ENCODE measurements at places on chromosomes 7 and 10.

DNA sequence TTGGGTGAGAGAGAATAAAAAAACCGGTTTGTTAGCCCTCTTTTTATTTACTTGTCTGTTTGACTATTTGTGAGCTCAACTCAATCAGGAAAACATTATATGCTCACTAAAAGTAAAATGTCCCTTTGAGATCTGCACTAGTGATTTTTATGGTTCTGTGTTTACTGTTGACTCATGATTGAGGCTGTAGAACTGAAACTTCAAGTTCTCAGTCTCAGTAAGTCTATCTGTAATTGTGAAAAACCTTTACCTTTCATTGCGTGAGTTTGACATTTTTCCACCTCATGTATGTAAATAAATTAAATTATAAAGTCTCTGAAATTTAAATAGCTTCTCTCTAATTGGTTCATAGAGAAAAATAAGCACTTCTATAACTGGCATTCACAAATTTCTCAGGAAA, 17.0 kb upstream of the CASD1 start:
- DNase-seq = no peak

DNA sequence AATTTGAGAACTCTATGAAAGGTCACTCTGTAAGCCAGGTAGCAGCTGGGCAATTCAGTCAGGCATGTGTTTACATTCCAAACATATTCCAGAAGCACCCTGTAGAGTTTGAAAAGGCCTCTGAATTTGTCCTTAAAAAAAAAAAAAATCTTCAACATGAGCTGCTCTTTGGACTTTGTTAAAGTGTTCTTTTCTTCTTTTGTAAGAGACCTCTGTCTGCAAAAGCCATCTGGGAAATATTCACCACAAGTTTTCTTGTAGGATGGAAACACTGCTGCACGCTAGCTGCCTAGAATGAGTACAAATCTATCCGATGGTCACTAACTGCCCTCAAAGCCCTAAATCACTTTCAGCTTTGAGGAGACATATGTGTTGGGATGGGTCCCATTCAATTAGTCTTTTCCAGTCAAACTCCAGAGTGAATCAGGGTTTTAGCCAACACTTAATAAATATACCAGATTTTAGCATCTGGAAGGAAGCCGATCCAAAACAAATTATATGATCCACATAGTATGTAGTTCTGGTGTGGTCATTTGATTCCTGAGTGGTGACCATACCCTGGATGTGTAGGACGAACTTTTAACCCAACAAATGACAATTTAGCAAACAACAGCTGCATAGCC, 85.9 kb downstream of the CD36 start:
- no peak for DNase-seq

DNA sequence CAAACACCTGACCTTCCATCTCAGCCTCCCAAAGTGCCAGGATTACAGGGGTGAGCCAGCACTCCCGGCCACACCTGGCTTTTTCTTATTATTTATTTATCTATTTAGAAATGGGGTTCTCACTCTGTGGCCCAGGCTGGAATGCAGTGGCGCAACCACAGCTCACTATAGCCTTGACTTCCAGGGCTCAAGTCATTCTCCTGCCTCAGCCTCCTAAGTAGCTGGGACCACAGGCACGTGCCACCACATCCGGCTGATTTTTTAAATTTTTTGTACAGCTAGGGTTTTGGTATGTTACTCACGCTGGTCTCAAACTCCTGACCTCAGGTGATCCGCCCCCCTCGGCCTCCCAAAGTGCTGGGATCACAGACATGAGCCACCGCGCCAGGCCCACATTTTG, 56.9 kb upstream of the MYL10 start:
- no peak for DNase-seq

- DNase-seq = no peak
Measured at GRCh38 chr10:129727495-129727894, 236.6 kb downstream of the EBF3 start.

DNA sequence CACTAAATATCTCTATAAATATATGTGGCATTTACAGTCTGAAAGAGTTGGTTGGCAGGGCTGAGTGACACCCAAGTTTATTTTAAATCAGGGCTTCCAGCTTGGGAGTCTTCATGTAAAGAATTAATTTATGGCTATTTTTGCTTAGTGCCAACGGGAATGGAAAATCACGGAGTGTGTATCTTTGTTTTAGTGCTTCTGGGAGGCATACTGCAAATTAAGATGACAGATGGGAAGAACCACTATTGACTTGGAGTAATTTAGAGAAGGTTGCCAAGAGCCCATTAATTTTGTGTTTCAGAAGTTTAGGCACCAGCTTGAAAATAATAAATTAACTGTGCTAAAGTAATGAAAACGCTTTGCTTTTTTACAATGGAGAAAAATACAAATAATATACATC, 135.2 kb downstream of the GPR37 start:
- DNase-seq = no peak

GRCh38 chr10:125316436-125316835, 156.1 kb upstream of the CTBP2 start:
- DNase-seq = no peak

- no peak for DNase-seq
Measured at GRCh38 chr7:158016180-158017097, 571.2 kb downstream of the PTPRN2 start.

GRCh38 chr10:126208726-126209302, 179.5 kb downstream of the ADAM12 start:
- DNase-seq = no peak

GRCh38 chr10:114285961-114286441, 46.9 kb downstream of the VWA2 start:
- DNase-seq = no peak

DNA sequence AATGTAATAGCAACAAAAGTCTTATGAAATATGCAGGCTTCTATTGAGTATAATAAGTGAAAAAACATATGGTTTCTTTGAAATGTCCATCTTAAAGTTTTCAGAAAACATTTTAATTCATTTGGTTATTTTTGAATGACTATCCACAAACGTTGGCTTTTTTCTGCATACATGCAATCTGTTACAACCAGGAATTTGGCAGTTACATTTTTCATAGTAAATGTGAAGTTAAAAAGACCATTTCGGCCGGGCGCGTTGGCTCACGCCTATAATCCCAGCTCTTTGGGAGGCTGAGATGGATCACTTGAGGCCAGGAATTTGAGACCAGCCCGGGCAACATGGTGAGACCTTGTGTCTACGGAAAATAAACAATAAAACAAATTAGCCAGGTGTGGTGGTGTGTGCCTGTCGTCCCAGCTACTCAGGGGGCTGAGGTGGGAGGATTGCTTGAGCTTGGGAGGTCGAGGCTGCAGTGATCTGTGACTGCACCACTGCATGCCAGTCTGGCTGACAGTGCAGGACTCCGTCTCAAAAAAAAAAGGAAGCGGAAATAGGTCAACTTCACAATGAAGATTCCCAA, 73.9 kb upstream of the NMT2 start:
- DNase-seq = no peak

- no peak for DNase-seq
Measured at GRCh38 chr10:75048669-75049098, 62.8 kb upstream of the SAMD8 start.

DNA sequence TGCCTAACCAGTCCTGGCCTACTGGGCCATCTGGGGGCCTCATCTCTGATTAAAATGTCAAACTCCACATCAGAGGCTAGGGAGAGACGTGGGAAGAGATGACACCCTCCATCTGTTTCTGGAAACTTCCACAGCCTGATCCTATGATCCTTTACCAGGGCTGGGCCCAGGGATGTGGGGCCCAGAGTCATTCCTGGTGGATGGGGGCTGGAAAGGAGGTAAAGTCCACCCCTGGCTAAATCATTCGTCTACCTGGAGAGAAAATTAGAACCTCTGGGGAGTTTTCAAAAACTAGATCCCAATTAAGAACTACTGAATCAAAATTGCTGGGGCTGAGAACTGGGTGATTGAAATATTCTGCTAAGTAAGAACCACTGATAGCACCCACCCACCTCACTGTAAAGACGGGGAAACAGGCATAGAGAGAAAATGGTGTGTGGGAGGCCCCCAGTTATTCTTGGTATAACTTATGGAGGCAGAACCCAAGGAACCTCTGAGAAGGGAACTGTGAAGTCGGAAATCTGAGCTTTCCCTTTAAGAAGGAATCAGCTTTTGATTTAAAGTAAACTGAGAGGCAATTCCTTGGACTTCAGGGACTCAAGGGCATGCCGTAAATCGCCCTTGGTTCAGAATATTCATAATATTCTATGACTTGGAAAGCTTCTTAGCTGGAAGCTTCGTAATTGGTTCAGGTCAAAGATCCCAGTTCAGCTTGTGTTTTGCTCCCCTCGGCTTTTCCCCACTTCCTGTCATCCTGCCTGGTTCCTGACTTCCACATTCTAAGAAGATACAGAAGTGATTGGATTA, 53.1 kb downstream of the PRKAG2 start:
- DNase-seq = no peak

GRCh38 chr7:133513608-133514007, 260.7 kb downstream of the EXOC4 start:
- no peak for DNase-seq

GRCh38 chr10:95628786-95629185, 27.7 kb downstream of the ALDH18A1 start:
- DNase-seq = no peak

DNA sequence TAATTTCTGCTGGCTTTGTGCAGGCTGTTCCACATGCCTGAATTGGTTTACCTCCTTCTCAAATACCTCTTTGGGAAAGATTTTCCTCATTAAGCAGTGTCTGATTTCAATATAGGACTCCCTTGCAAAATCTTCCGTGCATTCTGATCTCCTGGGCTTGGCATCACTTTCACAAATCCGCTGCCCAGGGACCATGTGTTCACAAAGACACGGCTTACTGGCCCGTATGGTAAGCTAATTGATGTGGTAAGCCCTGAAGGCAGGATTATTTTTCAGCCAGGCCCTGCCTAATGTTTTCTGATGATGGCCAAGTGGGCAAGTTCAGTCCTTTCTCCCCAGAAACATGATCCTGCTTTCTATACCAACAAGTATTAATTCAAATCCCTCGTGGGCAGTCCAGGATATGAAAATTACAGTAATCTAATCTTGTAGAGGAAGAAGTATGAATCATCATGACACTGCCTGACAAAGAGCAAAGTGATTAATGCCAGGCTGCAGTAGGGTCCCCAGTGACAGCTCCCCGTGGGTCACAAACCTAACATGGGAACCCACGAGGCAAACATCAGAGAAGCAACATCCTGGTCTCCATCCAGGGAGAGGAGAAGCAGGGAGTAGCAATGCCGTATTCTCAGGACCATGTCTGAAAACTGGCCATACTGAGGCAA, 11.6 kb upstream of the SVIL start:
- DNase-seq = no peak

GRCh38 chr10:5490032-5490431, 9.3 kb downstream of the CALML5 start:
- no peak for DNase-seq

GRCh38 chr10:131245475-131246059, 66.0 kb downstream of the TCERG1L start:
- no peak for DNase-seq

GRCh38 chr10:123194056-123194455, 39.9 kb downstream of the BUB3 start:
- no peak for DNase-seq

- DNase-seq = no peak
Measured at GRCh38 chr7:27367179-27367932, 124.8 kb downstream of the EVX1 start.

GRCh38 chr7:122913608-122914007, 27.3 kb upstream of the CADPS2 start:
- no peak for DNase-seq

DNA sequence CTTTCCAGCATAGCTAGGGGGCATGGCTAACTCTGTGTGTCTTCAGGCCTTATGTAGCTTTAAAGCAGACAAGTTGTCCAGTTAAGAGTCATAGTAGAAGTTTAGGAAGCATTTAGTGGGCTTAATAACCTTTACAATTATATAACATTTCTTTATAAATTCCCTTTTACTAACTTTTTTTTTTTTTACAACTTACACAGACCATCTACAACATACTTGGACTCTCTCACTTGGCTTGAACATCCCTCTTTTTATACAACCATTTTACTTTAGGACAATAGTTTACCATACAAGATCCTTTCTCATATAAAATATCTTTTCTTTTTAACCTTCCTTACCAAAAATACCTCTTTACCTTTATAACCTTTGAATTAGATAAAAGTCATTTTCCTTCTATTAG, 26.3 kb downstream of the SP4 start:
- DNase-seq = no peak

DNA sequence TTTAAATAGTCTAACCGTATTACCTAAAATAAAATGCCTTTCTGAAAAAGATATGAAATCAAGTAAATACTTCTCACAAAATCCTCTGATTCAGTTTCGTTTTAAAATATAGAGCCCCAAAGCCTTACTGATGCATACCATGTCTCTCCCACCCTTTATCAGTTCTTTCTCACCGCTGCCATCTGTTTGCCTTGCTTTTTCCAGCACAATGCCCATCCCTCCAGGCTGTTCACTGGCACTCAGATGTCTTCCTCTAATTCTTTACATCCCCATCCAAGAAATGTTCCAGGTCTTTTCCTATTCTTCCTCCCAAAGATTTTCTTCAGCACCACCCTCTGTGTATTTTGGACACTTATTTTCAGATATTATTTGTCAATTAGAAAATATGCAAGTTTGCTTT, 116.5 kb upstream of the LRRN3 start:
- DNase-seq = no peak

Data from stimulated activated naive B cell treated with anti-CD40 and anti-IgM and Interleukin-4, amounts not matched to agents 10 μg/mL and 1 μg/mL and 100 μg/mL, for 72 hours (primary cell).